SK-N-SH treated with all-trans-retinoic acid at 6 μM for 48 hours (cell line): ENCODE measurements at places on chromosomes 12 and 14.
A peak's percentile ranks its signal among the peaks of the same experiment; 100 is the strongest.

DNA sequence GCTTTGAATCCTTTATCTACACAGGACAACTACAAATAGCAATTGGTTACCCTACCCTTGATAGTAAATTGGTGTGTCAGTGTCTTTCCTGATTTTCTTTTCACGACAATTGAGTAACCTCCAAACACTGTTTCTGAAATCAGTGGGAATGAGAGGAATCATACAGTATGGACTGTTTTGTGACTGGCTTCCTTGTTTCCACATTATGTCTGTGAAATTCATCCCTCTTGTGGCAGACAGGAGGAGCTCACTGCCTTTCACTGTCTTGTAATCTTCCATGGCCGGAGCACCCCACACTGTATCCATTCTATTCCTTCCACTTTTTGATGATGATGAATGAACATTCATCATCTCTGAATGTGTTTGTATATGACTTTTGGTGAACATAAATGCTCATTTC, 164.0 kb upstream of the PZP start:
- peak; percentile 55; the same call in 2 of the 3 replicates for ATAC-seq

DNA sequence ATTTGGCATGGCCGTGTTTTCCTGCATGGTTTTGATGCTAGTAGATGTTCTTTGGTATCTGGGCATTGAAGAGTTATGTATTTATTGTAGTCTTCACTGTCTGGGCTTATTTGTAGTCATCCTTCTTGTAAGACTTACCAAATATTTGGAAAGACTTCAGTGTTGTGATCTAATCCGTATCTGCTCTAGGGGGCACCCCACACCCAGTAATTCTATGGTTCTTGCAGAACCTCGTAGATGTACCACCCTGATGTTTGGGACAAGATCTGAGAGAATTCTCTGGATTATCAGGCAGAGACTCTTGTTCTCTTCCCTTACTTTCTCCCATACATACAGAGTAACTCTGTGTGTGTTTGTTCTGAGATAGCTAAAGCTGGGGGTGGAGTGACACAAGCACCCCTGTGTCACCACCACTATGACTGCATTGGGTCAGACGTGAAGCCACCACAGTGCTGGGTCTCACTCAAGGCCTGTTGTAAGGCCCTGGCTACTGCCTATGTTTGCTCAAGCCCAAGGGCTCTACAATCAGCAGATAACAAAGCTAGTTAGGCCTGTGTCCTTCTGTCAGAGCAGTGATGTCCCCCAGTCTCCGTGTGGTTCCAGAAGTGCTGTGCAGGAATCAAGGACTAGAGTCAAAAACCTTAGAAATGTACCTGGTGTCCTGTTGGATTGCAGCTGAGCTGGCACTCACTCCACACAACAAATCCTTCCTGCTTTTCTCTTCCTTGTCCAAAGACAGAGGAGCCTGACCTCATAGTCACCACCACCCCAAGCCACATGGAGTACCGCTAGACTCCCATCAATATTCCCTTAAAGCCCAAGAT, 9.6 kb downstream of the RDH16 start:
- ATAC-seq = no peak

GRCh38 chr12:15979096-15980092, 68.3 kb downstream of the DERA start:
- peak; percentile 85 for ATAC-seq

DNA sequence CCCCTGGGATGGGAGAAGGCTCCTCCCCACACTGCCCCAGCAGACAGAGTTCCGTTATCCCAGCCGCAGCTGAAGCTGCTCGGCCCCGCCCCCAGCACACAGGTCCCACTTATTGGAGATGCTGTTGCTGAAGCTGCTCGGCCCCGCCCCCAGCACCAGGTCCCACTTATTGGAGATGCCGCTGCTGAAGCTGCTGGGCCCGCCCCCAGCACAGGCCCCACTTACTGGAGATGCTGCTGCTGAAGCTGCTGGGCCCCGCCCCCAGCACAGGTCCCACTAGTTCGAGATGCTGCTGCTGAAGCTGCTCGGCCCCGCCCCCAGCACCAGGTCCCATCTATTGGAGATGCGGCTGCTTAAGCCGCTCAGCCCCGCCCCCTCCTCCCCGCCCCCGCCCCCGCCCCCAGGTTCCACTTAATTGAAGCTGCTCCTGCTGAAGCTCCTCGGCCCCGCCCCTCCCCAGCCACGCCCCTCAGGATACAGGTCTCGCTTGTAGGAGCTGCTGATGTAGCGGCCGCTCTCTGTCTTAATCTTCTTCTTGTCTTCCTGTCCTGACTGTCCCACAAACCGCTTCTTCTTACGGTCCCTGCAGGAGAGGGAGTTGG, 12.0 kb downstream of the CFAP73 start:
- peak; percentile 59 for ATAC-seq

DNA sequence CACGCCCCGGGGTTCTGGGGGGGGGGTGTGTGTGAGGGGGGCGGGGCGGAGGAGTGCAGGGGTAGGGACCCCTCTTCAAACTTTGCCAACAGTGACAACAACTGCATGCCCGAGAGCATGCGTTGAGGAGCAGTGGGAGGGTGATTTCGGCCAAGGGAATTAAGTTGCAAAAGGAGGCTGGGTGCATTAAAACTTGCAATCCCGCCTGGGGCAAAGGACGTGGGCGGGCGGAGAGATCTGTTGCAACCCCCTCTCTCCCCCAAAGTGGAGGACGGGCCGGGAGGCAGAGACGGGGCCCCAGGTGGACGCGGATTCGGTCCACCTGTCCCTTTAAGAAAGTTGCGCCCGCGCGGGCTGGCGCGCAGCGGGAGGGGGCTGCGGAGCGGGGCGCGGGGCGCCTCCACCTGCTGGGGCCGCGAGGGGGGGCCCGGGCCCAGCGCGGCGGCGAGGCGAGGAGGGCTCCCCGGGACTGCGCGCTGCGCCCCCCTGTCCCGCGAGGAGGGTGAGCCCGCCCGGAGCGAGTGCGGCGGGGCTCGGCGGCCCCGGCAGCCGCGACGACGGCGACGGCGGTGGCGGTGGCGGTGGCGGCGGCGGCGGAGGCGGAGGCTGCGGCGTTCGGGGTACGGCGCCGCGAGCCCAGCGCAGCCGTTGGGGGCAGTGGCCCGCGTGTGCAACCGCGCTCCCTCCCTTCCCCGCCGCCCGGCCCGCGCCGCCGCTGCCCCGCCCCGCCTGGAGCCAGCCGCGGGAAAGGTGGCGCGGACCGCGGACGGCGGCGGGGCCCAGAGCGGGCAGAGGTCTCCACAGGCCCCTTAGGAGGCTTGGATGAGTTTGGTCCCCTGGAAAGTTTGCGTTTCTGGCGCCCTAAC, 530 bp upstream of the FOXN4 start:
- ATAC-seq = peak; percentile 25; the same call in 2 of the 3 replicates

DNA sequence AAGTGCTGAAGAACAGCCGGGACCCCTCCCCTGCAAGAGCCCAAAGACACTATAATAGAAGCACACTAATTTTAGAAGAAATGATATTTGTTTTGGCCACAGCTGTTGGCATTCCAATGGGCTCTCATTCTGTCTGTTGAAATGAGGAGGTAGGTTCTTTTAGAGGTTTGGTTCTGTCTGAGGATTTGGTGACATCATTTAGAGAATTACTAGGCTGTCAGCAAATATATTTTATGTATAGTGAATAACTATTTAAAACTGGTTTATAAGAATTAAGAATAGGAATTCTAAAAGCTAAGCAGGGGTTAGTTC, 200.7 kb upstream of the SLC38A2 start:
- no peak for ATAC-seq
